ENCODE measurements at places on chromosomes 1 and 21. TPM values are rescaled to one million over a fixed set of nuclear protein-coding genes. Genes with fewer than 3 reads are reported as not detected.

The HES3 gene
- total RNA-seq: not detected

The HSPA13 gene
- 28.2 TPM for total RNA-seq

The PADI2 gene
- total RNA-seq: 37.2 TPM

The NFIA gene
- 40.8 TPM for total RNA-seq

The HCRTR1 gene
- total RNA-seq: 0.04 TPM

The SYTL1 gene
- 0.62 TPM for total RNA-seq

The SLC22A15 gene
- total RNA-seq: 0.53 TPM

The SRP9 gene
- total RNA-seq: 191 TPM

The INSRR gene
- total RNA-seq: 0.18 TPM

The CFAP74 gene
- total RNA-seq: not detected

The LRRC53 gene
- total RNA-seq: not detected

The TSPAN1 gene
- not detected for total RNA-seq

The CCDC17 gene
- 1.2 TPM for total RNA-seq

The TYW3 gene
- 13.4 TPM for total RNA-seq

The ADORA1 gene
- total RNA-seq: 2.0 TPM

The TTLL7 gene
- 35.0 TPM for total RNA-seq

The FGR gene
- 1.4 TPM for total RNA-seq
